ENCODE measurements at places on chromosomes 3 and 15. TPM values are rescaled to one million over a fixed set of nuclear protein-coding genes. Genes with fewer than 3 reads are reported as not detected.

Gene NMB
- total RNA-seq: 8.7 TPM

Gene GP9
- not detected for total RNA-seq

Gene ACKR2
- total RNA-seq: 2.9 TPM

Gene C3orf85
- total RNA-seq: not detected

Gene ATP10A
- 29.7 TPM for total RNA-seq

Gene BTD
- total RNA-seq: 35.7 TPM

Gene TM4SF1
- 247 TPM for total RNA-seq

Gene DCP1A
- total RNA-seq: 17.3 TPM

Gene C3orf52
- 33.1 TPM for total RNA-seq

Gene FES
- total RNA-seq: 7.1 TPM

Gene PLA1A
- total RNA-seq: 5.1 TPM

Gene MESP2
- not detected for total RNA-seq

Gene MYO5C
- total RNA-seq: 18.3 TPM

Gene HIGD2B
- 0.15 TPM for total RNA-seq

Gene ADIPOQ
- not detected for total RNA-seq

Gene COMMD4
- total RNA-seq: 42.1 TPM

Gene CCK
- 0.69 TPM for total RNA-seq

Gene DIS3L
- 30.1 TPM for total RNA-seq

Gene KLHL40
- total RNA-seq: not detected

Gene SLC28A1
- total RNA-seq: not detected

Gene SNX22
- total RNA-seq: 0.17 TPM

Gene ALDH1A3
- 60.3 TPM for total RNA-seq

Gene TICRR
- total RNA-seq: 0.65 TPM

Gene TMEM87A
- 44.8 TPM for total RNA-seq

Gene ATP2B2
- not detected for total RNA-seq

Gene CEMIP
- total RNA-seq: 0.52 TPM

Gene MAP6D1
- total RNA-seq: 2.5 TPM

Gene GPR176
- total RNA-seq: 97.2 TPM

Gene TMEM45A
- 11.3 TPM for total RNA-seq

Gene TRH
- total RNA-seq: not detected

Gene MFGE8
- total RNA-seq: 66.0 TPM

Gene RHOV
- total RNA-seq: 1.6 TPM

Gene CACNA1D
- 1.5 TPM for total RNA-seq

Gene NME9
- total RNA-seq: 1.0 TPM

Gene SFMBT1
- 6.0 TPM for total RNA-seq

Measured in renal cortical epithelial cell (primary cell).